ENCODE measurements at places on chromosomes 4 and X. TPM values are rescaled to one million over a fixed set of nuclear protein-coding genes. Genes with fewer than 3 reads are reported as not detected.

Gene HELT
- not detected for total RNA-seq

Gene ADH1C
- 3.7 TPM for total RNA-seq

Gene KIAA1210
- not detected for total RNA-seq

Gene UGT2B15
- total RNA-seq = not detected

Gene TMPRSS11B
- total RNA-seq = not detected

Gene GLRA3
- total RNA-seq = not detected

Gene NUDT10
- 2.1 TPM for total RNA-seq

Gene NSUN7
- total RNA-seq = not detected

Gene DMRTC1
- not detected for total RNA-seq

Gene ZBED1
- 29.9 TPM for total RNA-seq

Gene USP17L11
- not detected for total RNA-seq

Gene CDKL2
- total RNA-seq = not detected

Gene DCAF16
- 22.1 TPM for total RNA-seq

Gene IGSF1
- total RNA-seq = 0.05 TPM

Gene FATE1
- 0.75 TPM for total RNA-seq

Gene TAF9B
- total RNA-seq = 14.8 TPM

Gene ETDA
- not detected for total RNA-seq

Gene SUPT20HL2
- not detected for total RNA-seq

Gene LRBA
- 17.8 TPM for total RNA-seq

Gene CTSO
- total RNA-seq = 28.2 TPM

Gene SAGE1
- total RNA-seq = not detected

Gene SSX4B
- not detected for total RNA-seq

Gene HTN3
- total RNA-seq = not detected

Gene CENPVL1
- not detected for total RNA-seq

Gene SPP1
- total RNA-seq = not detected

Gene RASGEF1B
- 2.1 TPM for total RNA-seq

Gene ADAMTS3
- total RNA-seq = 2.9 TPM

Gene IL9R
- total RNA-seq = not detected

Gene PGAM4
- total RNA-seq = not detected

Gene BEX1
- total RNA-seq = not detected

Gene APBB2
- total RNA-seq = 61.3 TPM

Gene NDST4
- total RNA-seq = not detected

Gene FAM90A26
- total RNA-seq = not detected

Gene UGT2B17
- total RNA-seq = not detected

Gene RGN
- total RNA-seq = 0.15 TPM

Gene DGAT2L6
- not detected for total RNA-seq

Gene CT45A5
- not detected for total RNA-seq

Gene NHSL2
- total RNA-seq = 1.8 TPM

Gene MTMR1
- 12.0 TPM for total RNA-seq

Gene FABP2
- total RNA-seq = not detected

Gene SHOX
- total RNA-seq = not detected

Gene GSPT2
- total RNA-seq = 6.1 TPM

Gene CENPVL2
- not detected for total RNA-seq

Gene IL2RG
- total RNA-seq = not detected

Gene BEX5
- not detected for total RNA-seq

Measured in cardiac ventricle fibroblast (primary cell).